ENCODE measurements at places on chromosomes 6 and 20. TPM values are rescaled to one million over a fixed set of nuclear protein-coding genes. Genes with fewer than 3 reads are reported as not detected.

DNA sequence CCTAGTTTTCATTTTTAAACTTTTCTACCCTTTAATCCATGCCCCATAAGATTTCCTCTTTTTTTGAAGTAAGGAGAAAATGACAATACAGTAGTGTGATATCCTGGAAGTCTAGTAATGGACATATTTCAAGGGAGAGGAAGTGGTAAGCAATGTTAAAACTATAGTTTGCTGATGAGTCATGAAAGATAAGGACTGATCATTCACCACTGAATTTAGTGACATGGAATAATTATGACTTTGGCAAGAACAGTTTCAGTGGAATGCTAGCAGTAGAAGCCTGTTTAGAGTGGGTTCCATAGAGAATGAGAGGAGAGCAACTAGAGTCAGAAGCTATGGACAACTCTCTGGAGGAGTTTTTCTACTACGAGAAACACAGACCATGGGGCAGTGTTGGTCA, 24.9 kb upstream of the SLC2A12 start:
- no peak for DNase-seq

DNA sequence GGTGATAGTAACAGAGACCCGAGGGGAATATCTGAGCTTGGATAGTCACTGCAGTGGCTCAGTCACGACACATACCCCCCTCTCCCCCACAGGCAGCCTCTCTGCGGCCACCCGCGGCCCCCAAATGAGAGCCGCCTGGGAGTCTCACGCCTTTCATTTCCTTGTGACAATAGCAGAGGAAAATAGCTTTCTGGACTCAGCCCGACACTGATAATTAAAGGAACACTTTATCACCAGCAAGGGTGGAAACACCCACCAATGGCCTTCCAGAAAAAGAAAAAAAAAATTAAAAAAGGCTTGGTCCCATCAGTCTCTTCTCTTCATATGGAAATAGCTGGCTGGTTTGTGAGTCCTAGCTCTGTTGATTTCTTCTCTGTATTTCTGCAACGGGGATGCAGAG, 35.1 kb upstream of the KCNG1 start:
- DNase-seq, result no peak

DNA sequence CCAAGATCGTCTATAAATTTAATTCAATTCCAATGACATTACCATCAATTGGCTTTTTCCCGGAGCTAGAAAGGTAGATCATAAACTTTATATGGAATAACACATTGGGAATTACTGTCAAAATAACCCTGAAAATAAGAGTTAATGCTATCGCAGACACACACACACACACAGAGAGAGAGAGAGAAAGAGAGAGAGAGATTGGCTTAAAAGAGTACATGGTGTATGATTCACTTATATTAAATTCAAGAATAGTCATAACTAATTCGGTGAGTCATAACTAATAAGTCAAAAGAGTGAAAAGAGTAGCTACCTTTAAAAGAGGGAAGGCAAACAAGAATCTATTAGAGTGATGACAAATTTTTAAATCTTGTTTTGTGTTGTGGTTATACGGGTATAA, 425.5 kb downstream of the TBC1D32 start:
- DNase-seq, result no peak

DNA sequence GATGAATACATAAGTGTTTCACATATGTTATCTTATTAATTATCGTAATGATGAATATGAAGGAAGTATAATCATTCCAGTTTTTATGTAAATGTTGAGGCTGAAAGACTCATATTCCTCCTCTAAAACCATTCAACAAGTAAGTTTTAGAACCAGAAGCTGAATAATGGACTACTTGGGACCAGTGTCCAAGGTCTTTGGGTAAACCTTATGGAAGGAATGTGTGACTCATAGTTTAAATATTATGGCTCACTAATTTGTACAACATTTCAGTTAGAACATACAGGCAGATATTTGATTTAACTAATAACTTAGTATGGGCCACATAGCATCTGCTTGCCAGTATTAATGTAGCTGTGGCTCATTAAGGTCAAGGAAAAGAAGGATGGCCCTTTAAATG, 209.6 kb downstream of the TFAP2B start:
- no peak for DNase-seq

DNA sequence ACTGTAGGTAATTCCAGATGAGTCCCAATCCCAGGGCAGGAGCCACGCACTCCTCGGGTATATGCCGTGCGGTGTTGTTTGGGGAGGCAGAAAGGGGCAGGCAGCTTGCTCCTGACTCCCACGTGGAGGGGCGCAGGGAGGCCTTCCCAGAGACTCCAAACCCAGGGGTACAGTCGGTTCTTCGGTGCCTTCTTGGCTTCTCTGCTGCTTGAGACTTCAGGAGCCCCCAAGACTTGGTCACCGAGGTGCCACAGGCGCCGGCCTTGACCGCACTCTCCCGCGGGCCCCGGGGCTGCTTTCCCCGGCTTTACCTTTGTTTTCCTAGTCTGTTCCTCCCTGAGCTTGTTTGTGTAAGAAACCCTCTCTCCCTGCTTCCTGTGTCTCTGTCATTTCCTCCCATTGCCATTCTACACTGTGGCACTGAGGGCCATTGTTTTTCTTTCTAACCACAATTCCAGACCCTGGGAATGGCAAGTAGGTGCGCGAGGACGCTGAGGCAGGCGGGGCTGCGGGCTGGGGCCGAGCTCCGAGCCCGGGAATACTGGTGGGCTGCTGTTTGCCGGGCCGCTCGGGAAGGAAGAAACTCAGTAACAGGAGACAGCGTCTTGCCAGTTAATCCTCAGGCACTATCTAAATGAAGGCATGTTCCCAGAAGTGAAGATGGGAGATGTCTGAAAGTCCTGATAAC, 215.6 kb upstream of the HEY2 start:
- no peak for DNase-seq

- DNase-seq, result no peak
These were observed 17.2 kb upstream of the LRRN4 start for GRCh38 chr20:6070829-6071695.

DNA sequence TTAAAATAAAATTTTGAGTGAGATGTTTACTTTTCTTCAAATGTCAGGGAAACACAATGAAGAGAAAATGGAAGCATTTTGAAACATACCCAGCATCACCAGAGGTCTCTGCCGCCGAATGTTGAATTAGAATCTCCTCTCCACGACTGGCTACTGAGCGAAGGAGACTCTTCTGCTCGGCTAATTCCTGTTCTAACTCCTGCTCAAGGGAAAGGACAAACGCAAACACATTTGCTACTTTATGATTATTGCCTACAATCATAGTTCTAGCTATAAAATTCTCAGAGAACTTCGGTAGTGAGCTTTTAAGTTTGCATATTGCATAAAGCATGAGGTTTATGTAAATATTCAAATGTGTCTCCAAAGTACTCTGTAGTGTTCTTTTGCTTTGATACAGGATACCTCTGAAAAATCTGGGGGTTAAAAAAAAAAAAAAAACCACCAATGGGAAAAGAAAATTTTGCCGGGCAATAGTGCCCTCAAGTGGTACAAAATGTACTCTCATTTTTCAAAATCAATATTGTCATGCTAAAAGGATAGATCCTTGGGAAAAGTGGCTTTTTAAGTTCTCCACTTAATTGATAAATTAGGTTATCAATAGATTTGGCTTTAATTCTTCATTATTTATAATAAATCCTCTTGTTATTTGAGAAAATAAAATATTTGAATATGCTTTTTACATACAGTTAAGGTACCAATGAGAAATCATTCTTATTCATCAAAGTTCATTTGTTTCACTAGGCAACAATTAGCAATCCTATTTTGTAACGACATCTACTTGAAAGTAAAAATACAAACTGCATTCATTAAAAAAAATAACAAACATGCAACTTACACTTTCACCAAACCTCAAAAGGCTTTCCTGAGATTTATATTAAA, 369.0 kb downstream of the SYNE1 start:
- no peak for DNase-seq

DNA sequence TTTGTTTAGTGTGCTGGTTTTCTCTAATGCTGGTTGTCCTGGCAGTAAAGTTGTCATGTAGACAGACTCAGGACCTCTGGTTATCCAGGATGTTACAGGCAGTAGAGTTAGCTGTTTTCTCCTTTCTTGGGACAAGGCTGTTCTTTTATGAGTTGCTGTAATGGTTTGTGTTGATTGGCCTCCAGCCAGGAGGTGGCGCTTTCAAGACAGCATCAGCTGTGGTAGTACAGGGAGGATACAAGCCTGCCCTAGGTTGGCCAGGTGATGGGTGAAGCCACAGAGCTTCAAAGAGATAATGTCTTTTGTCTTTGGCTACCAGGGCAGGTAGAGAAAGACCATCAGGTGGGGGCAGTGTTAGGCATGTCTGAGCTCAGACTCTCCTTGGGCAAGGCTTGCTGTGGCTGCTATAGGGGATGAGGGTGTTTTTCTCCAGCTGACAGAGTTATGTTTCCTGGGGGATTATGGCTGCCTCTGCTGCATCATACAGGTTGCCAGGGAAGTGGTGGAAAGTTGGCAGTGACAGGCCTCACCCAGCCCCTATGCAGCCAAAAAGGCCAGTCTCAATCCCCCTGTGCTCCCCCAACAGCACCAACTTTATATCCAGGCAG, 127.2 kb upstream of the TAB2 start:
- no peak for DNase-seq

GRCh38 chr6:76416821-76417605, 344.6 kb upstream of the IMPG1 start:
- DNase-seq, result no peak

GRCh38 chr20:51402201-51402600, 140.3 kb downstream of the NFATC2 start:
- DNase-seq, result peak; percentile 82

DNA sequence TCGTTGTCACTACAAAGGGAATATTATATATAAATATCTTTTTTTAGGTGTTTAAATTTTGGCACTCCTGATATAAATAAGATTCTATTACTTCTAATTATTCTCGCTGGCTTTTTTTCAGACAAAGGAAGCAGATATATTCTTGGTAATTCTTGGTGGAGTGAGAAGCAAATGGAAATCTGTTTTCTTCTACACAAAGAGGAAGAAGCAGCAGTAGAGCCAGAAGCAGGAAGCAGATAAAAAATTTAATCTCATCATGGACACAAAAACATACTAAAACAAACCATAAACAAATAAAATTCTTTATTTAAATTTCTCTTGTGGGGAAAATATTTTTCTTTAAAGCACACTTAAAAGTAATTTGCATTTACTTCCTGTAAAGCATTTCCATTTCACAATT, 3.7 kb upstream of the KIAA0319 start:
- DNase-seq, result no peak

GRCh38 chr6:139275279-139276055, 16.3 kb downstream of the TXLNB start:
- DNase-seq, result no peak

DNA sequence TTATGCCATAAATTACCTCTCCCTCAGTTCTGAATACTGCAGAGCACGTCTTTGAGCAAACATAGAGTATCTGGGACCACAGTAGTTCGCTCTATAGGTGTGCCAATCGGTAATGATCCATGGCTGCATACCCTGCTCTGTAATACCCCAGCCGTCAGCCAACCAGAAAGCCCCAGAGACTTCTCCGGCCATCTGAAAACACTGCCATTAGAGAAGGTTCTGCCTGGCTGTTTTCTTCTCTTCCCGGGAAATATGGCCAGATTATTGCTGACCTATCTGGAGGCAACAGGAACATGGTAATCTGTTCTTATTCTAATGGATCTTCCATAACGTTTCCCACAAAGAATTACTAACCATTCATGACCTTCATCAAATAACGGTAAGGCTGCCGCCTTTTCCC, 139.9 kb downstream of the RPS12 start:
- no peak for DNase-seq

GRCh38 chr20:47066484-47067270, 172.0 kb downstream of the EYA2 start:
- no peak for DNase-seq

GRCh38 chr6:157981395-157982101, at the start of gene SYNJ2:
SYNJ2 (plus strand) TSS chr6:157981863; CDS start chr6:157981962, 99 bp downstream.
- peak; percentile 87 for DNase-seq

- DNase-seq, result no peak
These were observed 75.3 kb downstream of the TULP4 start for GRCh38 chr6:158387578-158387977.

Gene PARD6B
- total RNA-seq, result 5.5 TPM

Gene PLCB4
- total RNA-seq, result not detected

Gene EPPIN
- not detected for total RNA-seq

Gene RHAG
- total RNA-seq, result not detected

Gene OGFR
- total RNA-seq, result 47.9 TPM

Gene UNC5CL
- 1.1 TPM for total RNA-seq

Gene POU5F1
- total RNA-seq, result not detected

Gene C20orf144
- total RNA-seq, result 0.24 TPM

Gene MLN
- total RNA-seq, result not detected

Gene BPIFB1
- not detected for total RNA-seq

Gene ZNF341
- 4.5 TPM for total RNA-seq
